Activated CD8-positive, alpha-beta T cell treated with anti-CD3 and anti-CD28 coated beads, Interleukin-2, amount 10 ng/mL, durations not matched to agents 7 days and 5 days (primary cell): ENCODE measurements at places on chromosomes 3 and 15.
A peak's percentile ranks its signal among the peaks of the same experiment; 100 is the strongest.

DNA sequence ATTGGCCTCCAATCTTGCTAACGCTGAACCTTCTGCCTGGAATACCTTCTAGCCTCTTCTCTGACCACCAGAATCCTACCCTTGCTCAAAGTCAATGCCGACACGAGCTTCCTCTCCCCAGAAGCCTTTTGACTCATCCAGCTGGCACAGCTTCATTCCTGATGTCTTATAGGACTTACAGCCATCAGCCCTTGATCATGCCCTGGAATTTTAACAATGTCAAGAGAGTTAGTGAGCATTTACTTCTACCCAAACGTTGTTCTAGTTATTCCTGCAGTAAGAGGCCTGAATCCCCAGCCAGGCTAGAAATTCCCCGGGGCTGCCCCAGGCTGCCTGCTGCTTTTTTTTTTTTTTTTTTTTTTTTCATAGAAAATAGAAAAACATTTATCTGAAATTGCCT, 3.9 kb downstream of the CYP1A2 start:
- H3K4me1 ChIP-seq = no peaks in the 10 kb centered on the region
- no peaks in the 10 kb centered on the region for H3K36me3 ChIP-seq
- H3K27me3 ChIP-seq = peaks cover 5% of the 10 kb centered on the region
- H3K27ac ChIP-seq = no peak overlapping the region

GRCh38 chr3:9416139-9416780, 18.8 kb downstream of the SETD5 start:
- peaks cover 30% of the 10 kb centered on the region for H3K4me1 ChIP-seq
- no peak overlapping the region for H3K4me3 ChIP-seq
- no peak overlapping the region for H3K27ac ChIP-seq
- DNase-seq = no peak

- no peak overlapping the region for H3K27ac ChIP-seq
- H3K36me3 ChIP-seq = no peaks in the 10 kb centered on the region
- H3K27me3 ChIP-seq = peaks cover 3% of the 10 kb centered on the region
- no peak overlapping the region for H3K4me3 ChIP-seq
- DNase-seq = no peak
Measured at GRCh38 chr15:88378188-88378637, 89.0 kb downstream of the MRPL46 start.

GRCh38 chr15:57671636-57672035, 34.9 kb upstream of the POLR2M start:
- H3K36me3 ChIP-seq = no peaks in the 10 kb centered on the region
- H3K27me3 ChIP-seq = peaks cover 40% of the 10 kb centered on the region
- H3K4me1 ChIP-seq = no peaks in the 10 kb centered on the region
- H3K27ac ChIP-seq = no peak overlapping the region
- H3K4me3 ChIP-seq = no peak overlapping the region

- no peaks in the 10 kb centered on the region for H3K4me1 ChIP-seq
- no peak overlapping the region for H3K4me3 ChIP-seq
- no peaks in the 10 kb centered on the region for H3K36me3 ChIP-seq
Measured at GRCh38 chr3:118637846-118638245, 396.8 kb downstream of the IGSF11 start.

DNA sequence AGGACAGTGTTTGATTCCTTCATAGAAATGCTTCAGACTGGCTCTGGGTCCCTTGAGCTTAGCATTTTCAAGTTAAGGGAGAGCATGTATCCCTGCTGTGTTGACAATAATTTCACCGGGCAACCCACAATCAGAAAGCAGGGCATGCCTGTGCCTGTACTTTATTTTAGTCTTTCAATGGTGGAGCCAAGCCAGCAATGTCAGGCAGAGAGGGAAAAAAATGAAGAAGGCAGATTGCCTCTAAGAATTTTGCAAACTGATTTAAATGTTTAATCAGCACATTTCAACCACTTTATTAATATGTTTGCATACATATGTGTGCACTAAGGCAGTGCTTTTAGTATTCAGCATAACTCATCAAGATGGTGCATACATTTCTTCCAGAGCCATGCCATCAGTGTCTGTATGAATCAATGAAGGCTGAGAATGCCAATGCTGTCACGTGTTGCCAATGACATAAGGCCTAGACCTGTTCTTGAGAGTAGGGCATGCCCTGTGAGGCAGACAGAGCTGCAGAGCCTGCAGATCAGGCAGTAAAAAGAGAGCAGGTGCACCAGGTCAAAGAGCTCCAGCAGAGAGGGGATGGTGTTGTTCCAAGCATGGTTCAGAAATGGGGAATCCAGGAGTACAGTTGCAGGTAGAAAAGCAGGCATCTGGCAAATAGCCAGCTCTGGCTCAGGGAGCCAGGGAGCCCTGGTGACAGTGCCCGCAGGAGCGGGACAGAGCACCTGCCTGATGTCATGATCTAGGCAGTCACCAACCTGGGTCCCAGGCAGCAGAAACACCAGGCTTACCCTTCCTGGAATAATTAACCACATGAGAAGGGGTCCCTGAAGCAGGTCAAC, 508.5 kb downstream of the GABRG3 start:
- no peaks in the 10 kb centered on the region for H3K27me3 ChIP-seq
- no peak overlapping the region for H3K27ac ChIP-seq
- H3K4me3 ChIP-seq = no peak overlapping the region
- no peaks in the 10 kb centered on the region for H3K36me3 ChIP-seq
- no peak for DNase-seq

GRCh38 chr15:61038387-61038786, 190.7 kb downstream of the RORA start:
- H3K4me3 ChIP-seq = no peak overlapping the region
- H3K27me3 ChIP-seq = peaks cover 26% of the 10 kb centered on the region
- no peaks in the 10 kb centered on the region for H3K4me1 ChIP-seq

GRCh38 chr3:17979252-17979651, 236.8 kb upstream of the TBC1D5 start:
- no peak overlapping the region for H3K27ac ChIP-seq
- no peak overlapping the region for H3K4me3 ChIP-seq
- H3K4me1 ChIP-seq = peaks cover 6% of the 10 kb centered on the region
- H3K27me3 ChIP-seq = peaks cover 11% of the 10 kb centered on the region

GRCh38 chr3:136186846-136187245, 9.3 kb downstream of the MSL2 start:
- peaks cover 79% of the 10 kb centered on the region for H3K4me1 ChIP-seq
- H3K4me3 ChIP-seq = no peak overlapping the region
- H3K36me3 ChIP-seq = peaks cover 36% of the 10 kb centered on the region
- no peaks in the 10 kb centered on the region for H3K27me3 ChIP-seq
- H3K27ac ChIP-seq = no peak overlapping the region
- DNase-seq = no peak

- H3K4me3 ChIP-seq = no peak overlapping the region
- no peaks in the 10 kb centered on the region for H3K36me3 ChIP-seq
- H3K4me1 ChIP-seq = no peaks in the 10 kb centered on the region
- H3K27ac ChIP-seq = no peak overlapping the region
- H3K27me3 ChIP-seq = no peaks in the 10 kb centered on the region
Measured at GRCh38 chr3:61768284-61769037, 207.1 kb downstream of the PTPRG start.

GRCh38 chr15:40892447-40893012, 1.7 kb upstream of the VPS18 start:
- H3K4me3 ChIP-seq = no peak overlapping the region
- peaks cover 13% of the 10 kb centered on the region for H3K27me3 ChIP-seq
- H3K4me1 ChIP-seq = peaks cover 39% of the 10 kb centered on the region
- H3K36me3 ChIP-seq = peaks cover 13% of the 10 kb centered on the region

- peak overlapping the region; percentile 76 for H3K27ac ChIP-seq
- peak overlapping the region; percentile 79 for H3K4me3 ChIP-seq
- peaks cover 4% of the 10 kb centered on the region for H3K27me3 ChIP-seq
Measured at GRCh38 chr15:28886431-28887338, 911 bp downstream of the APBA2 start.
